RPMI7951 (cell line): ENCODE measurements at places on chromosomes 7 and 10. TPM values are rescaled to one million over a fixed set of nuclear protein-coding genes. Genes with fewer than 3 reads are reported as not detected.

The DKK1 gene
- total RNA-seq, result 4.7 and 7.3 TPM in 2 replicates

The LARP4B gene
- 28.8 and 32.7 TPM in 2 replicates for total RNA-seq

The PLAC9 gene
- total RNA-seq, result 0.78 and 1.2 TPM in 2 replicates

The WASHC2C gene
- total RNA-seq, result 13.8 and 16.2 TPM in 2 replicates

The TDRD1 gene
- not detected in 2 replicates for total RNA-seq

The PSD gene
- 0.24 and 1.5 TPM in 2 replicates for total RNA-seq

The TBXAS1 gene
- 2.4 and 3.5 TPM in 2 replicates for total RNA-seq

The CPA1 gene
- total RNA-seq, result not detected in 2 replicates

The FAM180A gene
- total RNA-seq, result 4.8 and 6.4 TPM in 2 replicates
